WERI-Rb-1 (cell line): ENCODE measurements at places on chromosomes 4 and X.

DNA sequence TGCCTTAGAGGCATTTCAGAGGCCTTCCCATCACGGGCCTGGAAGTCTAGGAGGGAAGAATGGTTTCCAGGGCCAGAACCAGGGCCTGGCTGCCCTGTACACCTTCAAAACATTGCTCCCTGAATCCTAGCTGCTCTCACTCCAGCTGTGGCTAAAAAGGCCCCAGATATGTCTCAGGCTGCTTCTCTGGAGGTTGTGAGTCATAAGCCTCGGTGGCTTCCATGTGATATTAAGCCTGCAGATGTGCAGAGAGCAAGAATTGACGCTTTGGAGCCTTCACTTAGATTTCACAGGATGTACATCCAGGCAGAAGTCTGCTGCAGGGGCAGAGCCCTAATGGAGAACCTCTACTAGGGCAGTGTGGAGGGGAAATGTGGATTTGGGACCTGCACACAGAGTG, 502.5 kb downstream of the GRXCR1 start:
- no peak for DNase-seq

DNA sequence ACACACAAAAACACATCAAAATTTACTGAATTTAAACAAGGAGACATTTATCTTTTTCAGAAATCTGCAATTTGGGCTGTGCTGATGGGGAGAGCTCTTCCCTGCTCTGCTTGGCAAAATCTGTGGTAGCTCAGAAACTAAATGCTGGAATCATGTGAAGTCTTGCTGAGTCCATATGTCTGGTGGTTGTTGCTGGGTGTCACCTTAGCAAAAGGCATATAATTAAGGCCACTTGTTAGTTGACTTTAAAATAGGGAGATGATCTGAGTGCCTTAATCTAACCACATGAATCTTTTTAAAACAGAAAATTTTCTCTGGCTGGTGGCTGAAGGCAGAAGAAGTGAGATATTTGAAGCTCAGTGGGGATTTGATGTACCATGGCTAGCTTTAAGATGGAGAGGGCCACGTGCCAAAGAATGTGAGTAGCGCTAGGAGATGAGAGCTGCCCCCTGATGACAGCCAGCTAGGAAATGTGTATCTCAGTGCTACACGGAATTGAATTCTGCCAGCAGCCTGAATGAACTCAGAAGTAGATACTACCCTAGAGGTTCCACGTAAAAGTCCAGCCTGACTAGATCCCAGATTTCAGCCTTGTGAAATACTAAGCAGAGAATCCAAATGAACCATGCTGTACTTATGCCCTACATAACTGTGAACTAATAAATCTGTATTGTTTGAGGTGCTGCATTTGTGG, 7.6 kb upstream of the GUF1 start:
- no peak for DNase-seq

- no peak for DNase-seq
Observed at GRCh38 chrX:9149501-9150245, 115.7 kb upstream of the FAM9B start.

GRCh38 chr4:8320386-8320750, 50.8 kb downstream of the HTRA3 start:
- DNase-seq: peak; percentile 33

DNA sequence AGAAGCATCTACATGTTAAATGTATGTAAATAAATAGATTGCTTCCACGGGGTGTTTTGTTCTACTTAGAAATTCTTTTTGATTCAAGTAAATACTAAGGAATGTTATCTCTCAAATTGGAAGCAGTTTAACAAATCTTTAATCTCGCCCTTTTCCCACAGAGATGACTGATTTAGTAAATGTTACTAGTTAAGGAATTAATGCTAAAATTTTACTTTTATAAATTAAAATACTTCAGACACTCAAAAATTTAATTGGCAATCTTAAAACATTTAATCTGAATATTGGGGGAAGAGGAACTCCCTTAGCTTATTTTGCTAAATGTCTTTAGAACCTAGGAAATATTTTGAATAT, 12.1 kb downstream of the LARP7 start:
- DNase-seq: no peak

GRCh38 chr4:74934016-74934831, 1.3 kb downstream of the PARM1 start:
- peak; percentile 67 for DNase-seq

DNA sequence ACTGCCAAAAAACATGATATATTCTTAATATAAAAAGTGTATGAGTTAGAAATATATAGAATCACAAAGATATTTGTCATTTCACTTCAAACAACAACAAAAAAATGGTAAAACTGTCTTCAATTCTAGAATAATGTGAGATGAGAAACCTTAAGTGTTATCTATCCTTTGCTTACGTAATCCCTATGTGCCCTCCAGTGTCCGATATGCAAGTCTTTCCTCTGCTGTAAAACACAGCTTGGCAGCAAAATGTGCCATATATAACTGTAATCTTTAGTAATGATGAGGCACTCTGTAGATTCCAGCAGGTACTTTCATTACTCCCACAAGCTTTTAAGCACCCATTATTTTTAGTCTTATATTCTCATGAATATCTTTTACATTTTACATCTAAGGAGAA, 555.1 kb upstream of the FRG1 start:
- DNase-seq: no peak

GRCh38 chr4:18733961-18734360, 712.4 kb upstream of the LCORL start:
- no peak for DNase-seq

- no peak for DNase-seq
Observed at GRCh38 chr4:143384381-143384994, 47.8 kb downstream of the GAB1 start.

DNA sequence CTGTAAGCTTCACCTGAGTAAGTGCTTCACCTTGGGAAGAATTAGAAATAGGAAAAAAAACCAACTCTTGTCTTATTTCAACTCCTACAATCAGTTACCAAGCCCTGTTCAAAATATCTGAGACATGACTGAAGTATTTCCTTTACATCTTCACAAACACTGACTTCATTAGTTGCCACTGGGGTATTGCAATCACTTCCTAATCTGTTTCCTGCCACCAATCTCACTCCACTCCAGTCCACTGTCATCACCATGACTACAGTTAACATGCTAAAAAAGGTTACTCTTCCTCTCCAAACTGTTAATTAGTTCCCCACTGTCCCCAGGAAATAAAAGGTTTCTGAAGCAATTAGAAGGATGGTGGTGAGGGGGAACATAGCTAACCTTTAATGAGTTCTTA, 3.3 kb upstream of the SUPT20HL1 start:
- DNase-seq: no peak

GRCh38 chr4:35151816-35152572, 1092.3 kb downstream of the ARAP2 start:
- peak; percentile 59 for DNase-seq

GRCh38 chr4:38489924-38490639, 173.9 kb upstream of the KLF3 start:
- DNase-seq: peak; percentile 34

DNA sequence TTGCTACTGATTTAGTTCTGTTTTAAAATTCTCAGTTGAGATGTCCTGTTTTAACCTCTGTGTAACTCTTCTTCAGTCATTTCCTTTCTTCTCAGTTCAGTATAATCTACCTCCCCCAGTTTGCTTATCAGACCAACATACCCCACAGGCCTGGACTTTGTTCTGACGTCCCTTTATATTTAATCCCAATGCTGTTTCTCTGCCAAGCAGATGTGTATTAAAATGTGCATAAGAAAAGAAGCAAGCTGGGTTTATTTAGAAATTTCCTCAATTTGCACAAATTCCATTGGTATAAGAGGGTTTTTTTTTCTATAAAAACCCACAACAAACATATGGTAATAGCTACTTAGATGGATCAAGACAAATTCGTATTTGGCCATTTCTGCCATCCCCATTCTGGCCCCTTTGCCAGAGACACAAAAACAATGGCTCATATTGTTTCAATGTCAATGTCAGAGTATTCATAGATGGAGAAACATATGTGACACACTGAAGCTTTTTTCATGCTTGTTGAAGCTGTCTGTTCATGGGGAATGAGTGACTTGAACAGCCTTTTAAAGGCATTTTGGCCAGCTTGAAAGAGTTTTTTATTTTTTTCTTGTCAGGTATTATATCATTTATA, 24.5 kb downstream of the HCCS start:
- no peak for DNase-seq

DNA sequence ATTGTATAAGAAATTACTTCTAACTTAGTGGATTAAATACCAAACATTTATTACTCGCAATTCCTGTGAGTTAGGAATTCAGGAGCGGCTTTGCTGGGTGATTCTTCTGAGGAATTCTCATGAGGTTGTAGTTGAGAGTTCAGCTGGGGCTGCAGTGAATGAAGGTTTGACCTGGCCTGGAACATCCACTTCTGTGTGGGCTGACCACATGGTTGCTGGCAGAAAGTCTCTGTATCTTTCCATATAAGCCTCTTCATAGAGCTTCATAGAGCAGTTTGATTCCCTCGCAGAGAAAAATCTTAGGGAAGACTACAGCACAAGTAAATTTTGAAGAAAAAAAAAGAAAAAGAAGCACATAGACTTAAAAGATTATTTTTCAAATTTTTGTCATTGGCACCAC, 339.7 kb upstream of the NWD2 start:
- DNase-seq: no peak

DNA sequence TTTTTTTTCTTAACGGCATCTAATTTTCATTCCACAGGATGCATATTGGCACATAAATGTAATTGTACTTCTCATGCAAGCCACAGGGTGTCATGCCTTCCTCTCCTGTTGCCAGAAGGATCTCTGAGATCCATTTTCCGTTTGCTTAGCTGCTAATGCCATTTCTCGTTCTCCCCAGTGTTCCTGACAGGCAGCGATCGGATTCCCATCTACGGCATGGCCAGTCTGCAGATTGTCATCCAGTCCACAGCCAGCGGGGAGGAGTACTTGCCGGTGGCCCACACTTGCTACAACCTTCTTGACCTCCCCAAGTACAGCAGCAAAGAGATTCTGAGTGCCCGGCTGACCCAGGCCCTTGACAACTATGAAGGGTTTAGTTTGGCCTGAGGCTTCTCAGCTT, 8.9 kb upstream of the NAP1L5 start:
- peak; percentile 52 for DNase-seq

GRCh38 chrX:110847334-110847733, 51.7 kb upstream of the CHRDL1 start:
- DNase-seq: peak; percentile 14

DNA sequence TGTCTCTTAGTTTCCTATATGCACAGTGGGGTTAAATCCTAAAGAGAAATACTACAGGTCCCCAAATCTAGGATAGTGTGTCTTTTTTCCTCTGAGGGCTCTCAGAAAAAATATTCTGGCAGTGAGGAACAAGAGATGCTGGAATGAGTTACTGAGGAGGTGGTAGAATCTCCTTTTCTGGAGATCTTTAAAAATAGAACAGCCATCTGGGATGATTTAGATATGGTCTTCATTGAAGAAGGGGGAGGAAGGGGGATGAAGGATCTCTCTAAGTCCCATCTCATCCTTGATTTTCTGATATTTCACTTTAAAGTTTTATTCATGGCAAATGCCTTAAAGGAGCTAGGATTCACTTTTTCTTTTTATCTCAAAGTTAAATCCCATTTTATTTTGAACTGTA, 235.0 kb downstream of the MAML3 start:
- DNase-seq: no peak

DNA sequence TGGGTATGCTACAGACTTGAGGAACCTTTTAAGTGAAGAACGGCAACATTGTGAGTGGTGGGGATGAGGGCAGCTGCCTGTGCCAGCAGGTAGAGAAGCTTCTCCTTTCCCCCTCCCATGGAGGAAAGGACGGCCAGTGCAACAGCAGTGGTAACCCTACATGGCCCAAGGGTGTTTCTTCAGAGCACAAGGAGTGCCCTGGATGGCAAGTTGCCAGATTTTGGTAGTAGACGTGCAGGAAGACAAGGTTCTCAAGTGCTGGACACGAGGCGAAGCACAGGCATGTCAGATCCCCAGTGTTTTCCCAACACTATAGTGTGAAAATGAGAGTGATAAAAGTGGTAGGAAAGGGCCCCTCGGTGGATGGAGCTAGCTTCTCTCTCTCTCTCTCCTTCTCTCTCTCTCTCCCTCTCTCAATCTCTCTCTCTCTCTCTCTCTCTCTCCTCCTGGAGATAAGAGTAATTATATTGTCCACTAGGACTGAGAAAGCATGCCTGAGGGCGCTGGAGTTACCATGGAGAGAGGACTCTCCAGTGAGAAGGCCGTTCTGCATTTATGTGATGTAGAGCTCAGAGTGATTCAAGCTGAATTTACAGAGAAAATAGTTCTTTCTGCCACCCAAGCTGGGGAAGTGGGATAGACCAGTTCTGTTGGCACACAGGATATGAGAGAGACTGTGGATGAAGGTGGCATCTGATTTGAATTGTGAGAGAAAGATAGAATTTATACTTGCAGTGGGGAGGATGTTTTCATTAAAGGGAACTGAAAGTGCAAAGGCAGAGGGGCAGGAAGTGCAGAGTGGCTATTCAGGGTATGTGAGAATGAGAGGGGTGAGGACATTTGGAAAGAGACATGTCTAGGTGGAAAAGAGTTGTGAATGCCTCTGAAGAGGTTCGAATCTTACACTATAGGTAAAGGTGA, 25.7 kb upstream of the TRPC3 start:
- no peak for DNase-seq

DNA sequence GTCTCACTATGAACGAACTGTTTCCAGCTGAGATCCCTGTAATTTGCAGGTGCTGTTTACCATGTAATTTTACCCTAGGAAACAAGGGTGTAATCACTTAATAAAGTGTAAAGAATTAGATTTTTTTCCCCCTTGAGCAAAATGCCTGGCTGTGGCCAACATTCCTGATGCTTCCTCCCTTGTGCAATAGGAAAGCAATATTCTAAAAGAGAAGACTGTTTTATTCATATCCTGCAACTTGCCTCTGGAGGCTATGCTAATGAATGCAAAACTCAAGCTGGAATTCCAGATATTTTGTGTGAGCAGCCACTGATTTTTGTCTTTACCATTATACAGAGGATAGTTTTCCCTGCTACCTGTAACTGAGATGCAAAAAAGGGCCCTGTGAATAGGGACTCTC, 98.0 kb downstream of the AWAT2 start:
- DNase-seq: no peak

DNA sequence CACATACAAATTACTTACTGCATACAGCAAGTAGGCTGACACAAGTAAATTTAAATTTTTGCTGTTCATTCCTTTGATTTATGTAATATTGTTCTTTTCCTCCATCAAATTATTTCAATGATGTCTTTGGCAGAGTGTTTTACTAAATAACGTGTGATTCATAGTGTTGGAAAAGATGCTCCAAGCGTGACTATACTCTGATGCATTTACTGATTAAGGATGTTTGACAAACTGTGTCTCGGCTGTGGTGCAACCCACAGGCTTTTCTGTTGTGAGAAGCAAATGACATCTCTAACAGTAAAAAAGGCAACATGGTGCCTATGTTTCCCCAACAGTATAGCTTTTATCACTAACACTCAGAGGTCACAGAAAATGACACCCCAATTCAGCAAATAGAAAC, 540.9 kb downstream of the PPP4R3C start:
- no peak for DNase-seq

- no peak for DNase-seq
Observed at GRCh38 chrX:40148385-40149285, 50.9 kb upstream of the BCOR start.

DNA sequence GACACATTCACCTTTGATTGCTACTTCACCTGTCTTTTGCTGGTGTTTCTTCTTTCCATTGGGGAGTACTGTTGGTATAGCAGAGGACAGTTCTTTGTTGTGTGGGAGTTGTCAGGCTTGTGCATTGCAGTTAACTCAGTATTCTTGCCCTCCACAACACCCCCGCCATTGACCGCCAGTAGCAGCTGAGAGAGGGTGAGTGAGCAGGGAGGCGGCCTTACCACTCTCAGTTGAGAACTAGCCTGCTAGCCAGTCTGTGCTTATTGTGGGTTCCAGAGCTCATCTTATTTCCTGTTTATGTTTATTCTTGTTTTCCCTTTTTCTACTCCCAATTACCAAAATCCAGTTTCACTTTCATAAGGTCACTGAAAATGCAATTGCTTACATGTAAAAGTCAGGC, 52.2 kb downstream of the STIM2 start:
- no peak for DNase-seq
